ENCODE measurements at places on chromosomes 16 and 17.

DNA sequence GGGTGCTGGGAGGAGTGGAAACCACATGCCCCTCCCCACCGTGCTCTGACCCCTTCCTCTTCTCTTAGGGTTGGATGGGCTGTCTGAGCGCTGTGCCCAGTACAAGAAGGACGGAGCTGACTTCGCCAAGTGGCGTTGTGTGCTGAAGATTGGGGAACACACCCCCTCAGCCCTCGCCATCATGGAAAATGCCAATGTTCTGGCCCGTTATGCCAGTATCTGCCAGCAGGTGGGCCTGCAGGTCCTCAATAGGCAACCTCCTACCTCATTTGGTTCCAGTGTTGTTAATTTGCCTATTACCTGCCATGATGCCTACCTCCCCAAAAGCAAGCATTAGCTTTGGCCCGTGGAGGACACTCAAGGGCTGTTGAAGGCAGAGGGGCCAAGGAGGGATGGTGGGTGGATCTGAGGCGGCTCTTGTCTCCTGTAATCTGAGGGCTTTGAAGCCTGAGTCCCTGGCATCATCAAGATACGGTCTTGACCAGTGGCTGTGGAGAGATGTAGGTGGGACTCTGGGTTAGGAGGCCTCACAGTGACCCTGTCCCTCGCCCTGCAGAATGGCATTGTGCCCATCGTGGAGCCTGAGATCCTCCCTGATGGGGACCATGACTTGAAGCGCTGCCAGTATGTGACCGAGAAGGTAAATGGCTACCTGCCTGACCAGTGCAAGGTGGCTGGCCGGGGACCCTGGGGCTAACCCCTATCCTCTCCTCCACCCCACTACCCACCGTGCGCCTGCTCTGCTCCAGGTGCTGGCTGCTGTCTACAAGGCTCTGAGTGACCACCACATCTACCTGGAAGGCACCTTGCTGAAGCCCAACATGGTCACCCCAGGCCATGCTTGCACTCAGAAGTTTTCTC lies 3.4 kb downstream of the ALDOA start:
- peak; percentile 35 for DNase-seq

- no peak for DNase-seq
Observed at GRCh38 chr16:86914876-86915717, 336.7 kb downstream of the FOXL1 start.

- DNase-seq: no peak
Observed at GRCh38 chr17:2776589-2777241, 19.5 kb upstream of the RAP1GAP2 start.

DNA sequence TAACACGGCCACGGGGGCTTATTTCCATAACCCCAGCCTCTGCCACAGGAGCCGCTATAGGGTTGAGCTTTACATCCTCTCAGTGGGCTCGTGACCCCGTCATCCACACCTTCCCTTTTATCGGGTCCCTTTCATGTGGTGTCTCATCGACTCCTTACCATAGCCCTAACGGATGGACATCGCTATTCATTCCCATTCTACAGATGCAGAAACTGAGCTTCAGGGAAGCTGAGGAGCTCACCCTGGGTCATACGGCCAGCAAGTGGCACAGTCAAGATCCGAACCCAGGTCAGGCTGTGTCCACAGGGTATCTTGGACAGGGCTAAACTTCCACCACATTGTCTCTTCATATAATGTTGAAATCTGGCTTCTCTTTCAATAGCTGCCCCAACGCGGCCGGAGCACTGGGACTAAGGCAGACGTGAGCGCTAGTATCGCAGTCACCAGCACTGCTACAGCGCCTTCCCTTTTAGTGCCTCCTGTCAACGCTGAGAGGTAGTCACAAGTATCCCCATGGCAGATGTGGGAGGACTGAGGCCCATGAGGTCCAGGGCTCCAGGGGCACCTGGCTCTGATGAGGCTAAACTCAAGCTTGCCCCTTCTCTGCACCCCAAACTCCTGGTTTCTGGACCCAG lies 50.8 kb downstream of the SOCS1 start:
- DNase-seq: no peak

DNA sequence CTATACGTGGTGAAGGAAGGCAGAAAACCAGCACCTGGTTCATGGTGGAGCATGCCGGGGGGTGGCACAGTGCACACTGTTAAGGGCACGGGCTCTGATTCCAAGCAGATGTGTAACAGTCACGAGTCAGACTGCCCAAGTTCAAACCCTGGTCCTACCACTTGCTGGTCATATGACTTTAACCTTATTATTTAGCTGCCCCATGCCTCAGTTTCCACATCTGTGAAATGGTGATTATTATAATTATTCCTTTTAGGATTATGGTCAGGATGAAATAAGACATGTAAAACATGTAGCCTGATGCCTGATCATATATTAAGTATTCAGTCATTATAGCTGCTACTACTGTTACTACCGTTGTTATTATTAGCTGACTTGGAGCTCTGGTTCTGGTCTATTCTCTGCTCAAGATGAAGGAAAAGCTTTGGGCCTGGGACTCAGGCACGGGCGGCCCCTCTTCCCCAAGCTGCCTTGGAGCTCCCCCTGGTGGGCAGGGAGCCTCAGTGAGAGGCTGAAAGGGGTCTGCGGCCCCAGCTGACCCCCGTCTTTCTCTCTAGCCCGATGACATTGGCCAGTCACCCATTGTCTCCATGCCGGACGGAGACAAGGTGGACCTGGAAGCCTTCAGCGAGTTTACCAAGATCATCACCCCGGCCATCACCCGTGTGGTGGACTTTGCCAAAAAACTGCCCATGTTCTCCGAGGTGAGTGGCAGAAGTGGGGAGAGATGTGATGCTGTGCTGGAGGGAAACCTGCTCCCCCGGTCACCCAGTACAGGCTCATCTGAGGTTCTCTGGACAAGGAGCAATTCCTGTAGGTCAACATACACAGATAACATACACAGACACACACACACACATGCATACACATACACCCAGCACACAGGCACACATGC lies 14.0 kb downstream of the NR1D1 start:
- DNase-seq: no peak

- DNase-seq: peak; percentile 73
Observed at GRCh38 chr17:36592316-36592715, 637 bp downstream of the DHRS11 start.

- no peak for DNase-seq
Observed at GRCh38 chr16:23132775-23133463, 16.3 kb downstream of the USP31 start.

DNA sequence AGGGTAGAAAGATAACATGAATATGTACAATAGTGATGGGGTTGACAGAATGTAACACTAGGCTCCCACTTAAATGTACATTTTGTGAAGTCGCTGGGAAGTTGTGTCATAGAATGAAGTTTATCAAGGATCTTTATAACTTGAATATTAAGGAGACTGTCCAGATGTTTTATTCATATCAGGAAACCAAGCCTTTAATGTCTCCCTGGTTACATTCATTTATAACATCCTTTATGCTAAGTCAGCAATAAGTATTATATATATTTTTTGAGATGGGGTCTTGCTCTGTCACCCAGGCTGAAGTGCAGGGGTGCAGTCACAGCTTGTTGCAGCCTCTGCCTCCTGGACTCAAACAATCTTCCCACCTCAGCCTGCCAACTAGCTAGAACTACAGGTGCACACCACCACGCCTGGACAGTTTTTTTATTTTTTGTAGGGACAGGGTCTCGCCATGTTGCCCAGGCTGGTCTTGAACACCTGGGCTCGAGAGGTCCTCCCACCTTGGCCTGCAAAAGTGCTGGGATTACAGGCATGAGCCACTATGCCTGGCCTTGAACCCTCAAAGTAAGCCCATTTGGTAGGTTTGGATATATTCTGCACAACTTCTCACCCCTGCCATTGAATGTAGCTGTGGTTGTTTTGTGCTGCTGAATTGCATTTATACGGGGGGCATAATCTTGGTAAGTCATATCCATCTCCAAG lies 14.1 kb downstream of the CLTC start:
- DNase-seq: no peak

DNA sequence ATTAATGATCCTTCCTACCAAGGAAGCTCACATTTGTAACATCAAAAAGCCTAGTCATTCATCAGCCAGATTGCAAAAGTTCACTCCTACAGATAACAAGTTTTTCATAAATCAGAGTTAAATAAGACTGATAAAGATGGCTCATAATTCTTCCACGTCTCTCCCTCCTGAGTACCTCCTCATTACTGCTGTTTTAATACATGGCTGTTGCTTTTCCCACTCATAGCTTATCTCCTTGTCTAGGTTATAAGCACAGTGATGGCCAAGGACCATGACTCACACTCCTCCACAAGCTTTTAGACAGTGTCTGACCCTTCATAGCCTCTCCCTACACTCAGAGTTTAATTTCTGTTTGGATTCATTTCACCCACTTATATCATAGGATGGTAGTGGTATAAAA lies 100.9 kb upstream of the MON1B start:
- peak; percentile 31 for DNase-seq

GRCh38 chr17:58112970-58113631 lies 29.9 kb downstream of the DYNLL2 start:
- peak; percentile 31 for DNase-seq

DNA sequence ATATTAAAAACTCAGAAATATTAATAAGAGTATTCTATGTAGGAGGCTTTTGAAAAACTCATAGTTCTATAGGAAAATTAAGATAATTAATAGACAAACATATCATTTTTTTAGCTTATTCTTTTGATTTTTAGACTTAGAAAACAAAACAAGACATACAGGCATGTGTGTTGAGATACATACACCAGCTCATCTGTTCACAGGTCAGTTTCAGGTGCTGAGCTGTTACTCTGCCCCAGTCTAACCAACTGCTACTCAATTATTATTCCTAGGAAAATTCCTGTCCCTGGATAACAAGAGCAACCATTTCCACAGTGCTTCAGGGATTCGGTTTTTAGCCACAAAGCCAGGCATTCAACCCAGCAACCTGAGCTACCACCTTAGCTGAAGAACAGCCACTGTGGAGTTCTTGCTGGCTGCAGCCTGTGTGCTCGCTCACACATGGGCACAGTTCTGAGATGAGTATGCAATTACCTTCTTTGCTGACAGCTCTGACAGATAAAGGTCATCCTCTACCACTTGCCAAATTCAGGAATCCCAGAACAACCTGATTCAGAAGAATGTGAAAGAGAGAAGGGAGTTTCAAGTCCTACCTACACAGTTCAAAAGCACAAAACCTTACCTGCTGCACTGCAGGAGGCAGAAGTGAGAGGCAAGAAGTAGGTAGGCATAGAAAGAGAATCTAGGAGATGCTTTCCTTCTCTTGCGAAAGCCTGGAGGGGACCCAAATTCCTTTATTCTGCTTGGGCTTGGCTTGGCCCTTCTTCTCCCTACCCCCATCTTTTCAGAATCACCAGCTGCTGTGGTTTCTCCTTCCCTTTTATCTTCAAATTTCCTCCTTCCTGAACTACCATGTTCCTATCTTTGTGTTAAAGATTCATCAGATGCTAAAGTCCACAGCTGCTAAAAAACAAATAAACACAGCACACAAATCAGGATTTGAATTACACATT lies 62.7 kb downstream of the TEX2 start:
- peak; percentile 51 for DNase-seq

DNA sequence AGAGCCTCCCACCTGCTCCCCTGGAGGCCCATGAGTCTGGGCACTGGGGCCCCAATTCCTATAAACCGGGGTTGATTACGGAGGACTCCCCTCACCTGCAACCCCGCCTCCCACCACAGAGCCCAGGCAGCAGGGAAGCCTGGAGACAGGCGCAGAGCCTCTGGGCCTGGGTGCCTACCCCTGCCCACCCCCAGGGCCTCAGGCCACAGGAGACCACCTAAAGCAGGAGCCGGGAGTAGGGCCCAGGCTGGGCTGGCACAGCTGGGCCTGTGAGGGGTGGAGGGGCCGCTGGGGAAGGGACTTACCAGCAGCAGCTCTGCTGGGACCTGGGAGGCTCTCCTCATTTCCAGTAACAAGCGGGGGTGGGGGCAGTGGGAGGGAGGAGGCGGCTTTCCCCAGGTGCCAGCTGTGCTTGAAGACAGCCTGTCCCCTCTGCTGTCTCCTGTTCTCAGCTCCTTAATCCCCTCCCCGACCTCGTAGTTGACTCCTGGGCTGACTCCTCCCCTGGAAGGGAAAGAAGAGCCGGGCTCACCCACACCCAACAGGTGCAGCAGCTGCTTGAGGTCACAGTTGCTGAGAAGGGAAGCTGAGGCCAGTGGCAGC lies 46.8 kb downstream of the TMEM235 start:
- no peak for DNase-seq

- no peak for DNase-seq
Observed at GRCh38 chr16:70754851-70755600, 45.9 kb downstream of the VAC14 start.

- no peak for DNase-seq
Observed at GRCh38 chr17:59828478-59828760, 64.3 kb downstream of the TUBD1 start.

GRCh38 chr16:25707982-25708583 lies 16.3 kb downstream of the HS3ST4 start:
- DNase-seq: no peak

GRCh38 chr17:7043182-7043496 lies 753 bp downstream of the SLC16A11 start:
- no peak for DNase-seq

- no peak for DNase-seq
Observed at GRCh38 chr17:17849845-17850373, 13.1 kb upstream of the SREBF1 start.

- DNase-seq: no peak
Observed at GRCh38 chr17:62765351-62765750, 42.8 kb downstream of the MARCHF10 start.

GRCh38 chr17:8946476-8946875 lies 19.0 kb downstream of the PIK3R5 start:
- DNase-seq: peak; percentile 24

Measured in NCI-H226 (cell line).